Fibroblast of lung (primary cell): ENCODE measurements at places on chromosomes 7 and 10. TPM values are rescaled to one million over a fixed set of nuclear protein-coding genes. Genes with fewer than 3 reads are reported as not detected.

DNA sequence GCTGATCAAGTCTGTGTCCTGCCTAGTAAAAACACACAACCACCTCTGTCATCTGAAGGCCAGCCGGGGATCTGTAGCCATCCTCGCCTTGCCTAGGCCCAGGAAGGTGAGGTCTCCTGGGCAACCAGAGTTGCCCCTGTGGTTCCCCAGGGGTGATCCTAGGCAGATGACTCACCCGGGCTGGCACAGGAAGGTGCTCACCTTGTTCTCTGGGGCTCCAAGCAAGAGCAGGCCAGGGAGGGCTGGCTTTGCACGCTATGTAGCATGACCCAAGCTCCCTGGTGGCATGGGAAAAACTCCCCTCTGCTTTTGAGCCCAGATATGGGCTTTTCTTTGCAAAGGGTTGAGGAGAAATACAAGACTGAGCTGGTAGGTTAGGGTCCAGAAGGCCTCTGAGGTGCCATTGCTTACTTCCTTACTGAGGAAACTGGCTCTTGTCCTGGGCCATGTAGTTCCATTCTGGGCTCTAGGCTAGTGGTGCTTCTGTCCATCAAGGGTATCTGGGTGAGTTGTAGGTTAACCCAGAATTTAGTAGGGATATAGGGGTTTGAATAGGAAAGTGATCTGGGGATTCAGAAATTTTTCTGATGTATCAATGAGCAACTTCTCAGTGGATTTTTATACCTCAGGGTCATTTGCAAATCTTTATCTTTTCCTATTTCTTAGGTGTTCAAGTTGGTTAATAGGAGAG, 112.0 kb downstream of the NT5C2 start:
- no peak overlapping the region for H3K27ac ChIP-seq
- H3K27me3 ChIP-seq = no peaks in the 10 kb centered on the region
- H3K4me3 ChIP-seq = no peak overlapping the region
- DNase-seq = no peak
- H3K4me1 ChIP-seq = no peaks in the 10 kb centered on the region

DNA sequence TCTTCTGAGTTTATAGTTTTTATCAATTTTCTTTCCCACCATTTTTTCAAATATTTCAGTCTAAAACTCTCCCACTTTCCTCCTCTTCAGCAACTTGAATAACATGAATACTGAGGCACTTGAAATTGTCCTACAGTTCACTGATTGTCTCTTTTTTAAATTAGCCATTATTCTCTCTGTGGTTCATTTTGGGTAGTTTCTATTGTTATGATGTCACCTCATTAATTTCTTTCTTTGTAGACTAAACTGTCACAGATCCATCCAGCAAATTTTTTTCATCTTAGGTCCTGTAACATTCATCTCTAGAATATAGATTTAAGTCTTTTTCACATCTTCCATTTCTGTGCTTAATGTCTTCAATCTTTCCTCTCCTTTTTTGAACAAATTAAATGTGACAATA, 144.8 kb downstream of the LRRN3 start:
- no peaks in the 10 kb centered on the region for H3K27me3 ChIP-seq
- no peak overlapping the region for H3K4me3 ChIP-seq
- H3K4me1 ChIP-seq = peaks cover 4% of the 10 kb centered on the region
- H3K27ac ChIP-seq = no peak overlapping the region

DNA sequence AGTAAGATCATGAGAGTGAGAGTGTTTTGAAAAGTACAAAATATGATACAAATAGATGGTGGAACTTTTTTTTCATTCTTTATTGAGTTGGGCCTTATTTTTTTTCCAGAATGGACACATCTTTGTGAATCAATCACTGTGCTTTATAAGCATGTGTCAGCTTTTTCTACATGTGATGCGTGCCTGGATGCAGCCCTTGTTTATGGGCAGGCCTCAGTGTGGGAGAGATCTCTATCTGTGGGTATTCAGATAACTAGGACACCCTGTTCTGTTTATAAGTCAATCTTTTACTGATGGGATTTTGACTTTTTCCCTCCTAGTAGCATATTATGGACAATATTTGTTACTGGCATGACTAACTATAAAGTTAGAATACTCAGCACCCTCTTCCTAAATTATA, 42.9 kb upstream of the IKZF1 start:
- no peaks in the 10 kb centered on the region for H3K4me1 ChIP-seq
- H3K27me3 ChIP-seq = no peaks in the 10 kb centered on the region
- no peak overlapping the region for H3K4me3 ChIP-seq
- H3K36me3 ChIP-seq = no peaks in the 10 kb centered on the region

- H3K27me3 ChIP-seq = no peaks in the 10 kb centered on the region
- no peaks in the 10 kb centered on the region for H3K36me3 ChIP-seq
- no peak for DNase-seq
- no peak overlapping the region for H3K27ac ChIP-seq
- H3K4me1 ChIP-seq = no peaks in the 10 kb centered on the region
These were observed 224.8 kb downstream of the BBS9 start for GRCh38 chr7:33354201-33354600.

GRCh38 chr7:70545214-70545613, 586.7 kb upstream of the GALNT17 start:
- H3K27me3 ChIP-seq = no peaks in the 10 kb centered on the region
- H3K4me1 ChIP-seq = no peaks in the 10 kb centered on the region
- H3K27ac ChIP-seq = no peak overlapping the region
- DNase-seq = no peak

DNA sequence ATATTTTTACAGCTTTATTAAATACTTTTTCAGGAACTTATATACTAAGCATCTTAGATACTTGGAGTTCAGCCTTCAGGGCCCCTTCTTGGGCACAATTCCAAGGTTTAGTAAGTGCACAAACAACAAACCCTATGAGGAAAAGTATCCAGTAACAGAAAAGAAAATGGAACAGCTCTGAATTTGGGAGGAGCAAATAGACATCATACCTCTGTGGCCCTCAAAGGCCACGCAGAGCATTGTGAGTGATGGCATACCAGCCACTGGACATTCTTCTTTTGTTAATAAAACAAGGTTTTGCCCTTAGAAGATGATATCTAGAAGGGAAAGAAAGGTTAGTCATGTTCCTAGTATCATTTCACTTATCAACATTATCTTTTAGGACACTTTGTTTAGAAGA, 46.0 kb downstream of the ST7 start:
- no peaks in the 10 kb centered on the region for H3K27me3 ChIP-seq
- H3K4me3 ChIP-seq = no peak overlapping the region
- no peaks in the 10 kb centered on the region for H3K4me1 ChIP-seq
- no peak overlapping the region for H3K27ac ChIP-seq
- H3K36me3 ChIP-seq = no peaks in the 10 kb centered on the region
- peak; percentile 36 for DNase-seq

- H3K36me3 ChIP-seq = no peaks in the 10 kb centered on the region
- no peaks in the 10 kb centered on the region for H3K27me3 ChIP-seq
- no peaks in the 10 kb centered on the region for H3K4me1 ChIP-seq
- no peak overlapping the region for H3K27ac ChIP-seq
These were observed 573 bp downstream of the TFR2 start for GRCh38 chr7:100640517-100641440.

DNA sequence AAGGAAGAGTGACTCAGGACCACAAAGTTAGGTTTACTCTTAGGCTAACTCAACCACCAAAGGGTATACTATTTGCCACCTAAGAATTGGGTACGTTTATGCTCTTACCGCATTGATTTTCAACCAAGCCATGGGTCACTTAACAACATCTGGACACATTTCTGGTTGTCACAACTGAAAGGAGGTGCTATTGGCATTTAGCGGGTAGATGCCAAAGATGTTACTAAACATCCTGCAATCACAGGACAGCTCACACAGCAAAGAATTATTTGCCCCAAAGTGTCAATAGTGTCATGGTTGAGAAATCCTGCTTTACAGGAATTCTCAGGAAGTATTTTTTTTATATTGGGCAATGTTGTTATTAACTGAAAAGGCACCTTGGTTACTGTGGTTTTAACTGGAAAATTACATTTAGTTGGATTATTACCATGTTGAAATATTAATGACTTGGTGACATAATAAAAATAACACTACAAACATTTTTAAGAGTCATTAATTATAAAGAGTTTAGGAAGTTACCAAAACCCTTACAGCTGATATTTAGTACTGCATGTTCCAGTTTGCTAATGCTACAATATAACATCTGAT, 185.0 kb upstream of the TMEM196 start:
- no peaks in the 10 kb centered on the region for H3K4me1 ChIP-seq
- no peaks in the 10 kb centered on the region for H3K27me3 ChIP-seq
- H3K36me3 ChIP-seq = no peaks in the 10 kb centered on the region
- peak overlapping the region; percentile 48 for H3K27ac ChIP-seq
- H3K4me3 ChIP-seq = no peak overlapping the region

DNA sequence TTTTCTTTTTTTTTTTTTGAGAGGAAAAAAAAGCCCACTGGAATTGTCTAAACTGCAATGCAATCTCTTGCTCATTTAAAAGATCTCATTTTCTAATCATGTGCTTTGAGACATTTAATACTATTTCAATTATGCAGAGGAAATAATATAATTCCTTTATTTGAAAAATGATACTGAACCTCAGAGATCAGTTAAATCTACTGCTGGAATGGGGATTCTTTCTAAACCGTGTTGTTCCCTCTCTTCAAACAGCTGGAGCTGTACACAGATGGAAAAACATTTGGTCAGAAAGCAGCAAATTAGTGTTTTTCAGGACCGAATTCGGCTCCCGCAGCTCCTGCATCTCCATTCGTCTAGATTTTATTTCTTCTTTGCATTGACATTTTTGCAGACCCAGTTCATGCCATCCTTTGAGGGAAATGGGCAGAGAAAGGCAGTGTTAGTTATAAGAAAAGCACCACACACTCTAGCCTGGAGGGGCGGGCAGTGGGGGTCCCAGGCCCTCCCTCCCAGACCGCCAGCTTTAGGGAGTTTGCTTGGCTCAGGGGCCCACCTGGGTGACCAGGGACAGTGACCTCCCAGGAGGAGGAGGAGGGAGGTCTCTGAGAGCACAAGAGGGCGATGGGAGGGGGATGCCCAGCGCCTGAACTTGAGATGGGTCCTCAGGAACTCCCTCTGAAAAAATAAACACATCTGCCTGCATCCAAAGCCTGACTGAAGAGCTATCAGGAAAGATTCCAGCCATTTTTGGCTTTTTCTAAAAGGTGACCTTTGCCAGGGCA, 32.4 kb downstream of the TRIM8 start:
- no peak overlapping the region for H3K4me3 ChIP-seq
- H3K27me3 ChIP-seq = no peaks in the 10 kb centered on the region
- peak overlapping the region; percentile 59 for H3K27ac ChIP-seq
- H3K4me1 ChIP-seq = peaks cover 51% of the 10 kb centered on the region
- H3K36me3 ChIP-seq = no peaks in the 10 kb centered on the region
- no peak for DNase-seq

DNA sequence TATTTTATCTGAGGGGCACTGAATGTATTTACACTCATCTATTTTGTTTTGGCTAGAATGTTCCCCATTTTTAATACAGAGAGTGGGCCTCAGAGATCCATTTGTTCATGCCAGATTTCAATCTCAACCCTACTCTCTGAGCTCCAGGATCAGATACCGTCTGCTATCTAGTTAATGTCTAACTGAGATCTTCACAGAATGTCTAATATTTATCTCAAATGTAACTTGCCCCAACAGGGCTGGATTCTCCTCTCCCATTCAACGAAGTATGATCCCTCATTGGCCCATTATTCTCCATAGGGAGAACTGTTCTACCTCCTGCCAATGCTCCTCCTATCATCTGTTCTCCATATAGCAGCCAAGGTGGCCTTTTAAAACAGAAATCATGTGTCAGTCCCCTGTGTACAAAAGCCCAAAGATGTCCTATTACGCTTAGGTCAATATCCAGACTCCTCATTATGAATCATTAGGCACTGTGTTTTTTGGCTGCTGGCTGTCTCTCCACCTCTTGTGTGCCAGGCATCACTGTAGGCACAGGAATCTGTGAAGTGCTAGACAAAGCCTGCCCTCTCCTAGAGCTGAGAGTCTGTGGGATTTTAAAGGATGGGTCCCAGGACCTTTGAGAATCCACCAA, 169.3 kb upstream of the AGK start:
- no peak for DNase-seq
- H3K27me3 ChIP-seq = no peaks in the 10 kb centered on the region
- no peaks in the 10 kb centered on the region for H3K4me1 ChIP-seq
- H3K4me3 ChIP-seq = no peak overlapping the region
- H3K27ac ChIP-seq = no peak overlapping the region

DNA sequence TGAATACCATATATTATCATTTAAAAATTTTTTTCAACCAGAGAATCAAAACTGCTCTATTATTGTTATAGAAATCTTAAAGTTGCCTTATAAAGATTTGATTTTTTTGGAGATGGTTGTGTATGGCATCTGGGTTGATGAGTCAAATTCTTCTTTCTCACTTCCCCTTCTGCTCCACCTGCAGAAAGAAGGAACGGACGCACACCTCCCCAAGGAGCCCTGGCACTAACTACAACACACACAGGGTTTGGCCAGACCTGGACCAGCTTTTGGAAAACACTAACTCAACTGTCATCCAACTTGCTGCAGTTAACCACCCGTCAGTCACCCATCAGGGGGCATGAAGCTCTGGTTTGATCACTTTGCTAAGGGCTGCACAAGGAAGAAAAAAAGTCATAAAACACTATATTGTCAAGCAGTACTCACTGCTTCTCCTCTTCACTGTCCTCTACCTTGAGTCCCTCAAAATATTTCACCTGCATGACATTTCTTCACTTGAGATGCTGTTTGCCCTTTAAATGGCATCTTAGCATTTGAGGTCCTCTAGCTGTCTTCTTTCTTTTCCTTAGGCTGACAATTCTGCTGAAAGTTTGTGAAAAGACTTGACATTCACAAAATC, 266.7 kb upstream of the PHF14 start:
- H3K4me1 ChIP-seq = no peaks in the 10 kb centered on the region
- H3K36me3 ChIP-seq = no peaks in the 10 kb centered on the region
- no peak overlapping the region for H3K27ac ChIP-seq
- no peak overlapping the region for H3K4me3 ChIP-seq
- DNase-seq = no peak

GRCh38 chr7:89887489-89887888, 266.8 kb upstream of the STEAP1 start:
- no peak for DNase-seq
- no peaks in the 10 kb centered on the region for H3K36me3 ChIP-seq

- DNase-seq = no peak
- H3K27me3 ChIP-seq = no peaks in the 10 kb centered on the region
- H3K36me3 ChIP-seq = no peaks in the 10 kb centered on the region
- H3K4me1 ChIP-seq = no peaks in the 10 kb centered on the region
- no peak overlapping the region for H3K27ac ChIP-seq
These were observed 601.9 kb upstream of the GALNT17 start for GRCh38 chr7:70529914-70530585.

DNA sequence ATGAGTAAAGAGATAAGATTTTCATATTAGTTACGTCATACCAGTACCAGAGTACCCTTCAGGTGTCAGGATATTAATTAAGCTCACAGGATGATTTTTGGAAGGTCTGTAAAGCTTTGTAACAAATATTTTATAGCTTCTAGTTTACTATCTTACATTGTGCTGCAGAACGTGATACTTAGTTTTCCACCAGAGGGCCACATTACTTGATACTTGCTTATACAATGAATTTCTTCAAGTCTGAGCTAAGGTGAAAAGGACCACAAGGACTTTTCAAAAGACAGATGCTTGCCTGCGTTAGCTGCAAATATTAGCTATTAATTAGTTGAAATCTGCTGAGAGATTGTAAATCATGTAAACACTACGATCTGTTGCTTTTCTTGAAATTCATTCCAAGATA, 12.2 kb downstream of the FOXP2 start:
- no peak overlapping the region for H3K27ac ChIP-seq
- no peak overlapping the region for H3K4me3 ChIP-seq
- DNase-seq = peak; percentile 20
- no peaks in the 10 kb centered on the region for H3K4me1 ChIP-seq

The AKR1C4 gene
- total RNA-seq = not detected in 2 replicates

The TDRD1 gene
- total RNA-seq = 0.26 TPM in 1 of 2 replicates, not detected in the other

The NAT16 gene
- total RNA-seq = not detected in 2 replicates
